ENCODE measurements at places on chromosomes 7 and 10.

DNA sequence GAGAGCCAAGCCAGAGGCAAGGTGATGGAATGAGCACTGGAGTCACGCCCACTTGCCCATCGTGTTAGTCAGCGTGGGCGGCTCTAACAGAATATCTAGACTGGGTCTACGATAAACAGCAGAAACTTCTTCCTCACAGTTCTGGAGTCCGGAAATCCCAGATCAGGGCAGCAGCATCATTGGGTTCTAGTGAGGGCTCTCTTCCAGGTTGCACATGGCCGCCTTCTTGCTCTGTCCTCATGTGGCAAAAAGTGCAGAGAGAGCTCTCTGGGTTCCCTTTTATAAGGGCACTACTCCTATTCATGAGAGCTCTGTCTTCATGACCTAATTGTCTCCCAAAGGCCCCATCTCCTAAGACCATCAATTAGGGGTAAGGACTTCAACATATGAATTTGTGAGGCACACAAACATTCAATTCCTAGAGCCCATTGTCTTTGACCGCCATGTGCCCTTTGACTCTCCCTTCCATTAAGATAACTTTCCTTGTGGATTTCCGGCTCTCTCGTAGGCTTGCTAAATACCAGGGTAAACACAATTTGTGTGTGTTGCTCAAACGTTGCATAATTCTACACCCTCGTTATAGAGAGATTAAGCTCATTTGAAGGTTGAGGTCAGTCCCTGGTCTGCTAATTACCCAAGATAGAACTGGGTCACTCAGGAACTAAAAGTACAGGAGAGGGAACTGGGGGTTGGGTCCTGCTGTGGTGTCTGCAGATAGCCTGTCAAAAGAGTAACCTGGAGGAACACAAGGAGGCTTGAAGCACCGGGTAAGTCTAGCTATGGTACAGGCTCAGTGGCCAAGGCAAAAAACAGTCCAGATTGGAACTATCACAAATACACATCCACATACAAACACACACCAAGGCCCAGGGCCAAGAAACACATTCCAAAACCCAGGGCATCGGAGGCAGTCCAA, 28.7 kb upstream of the USP6NL start:
- no peak overlapping the region for H3K4me3 ChIP-seq
- peak; percentile 96 for DNase-seq
- H3K27me3 ChIP-seq = peaks cover 16% of the 10 kb centered on the region
- H3K36me3 ChIP-seq = no peaks in the 10 kb centered on the region
- H3K4me1 ChIP-seq = peaks cover 18% of the 10 kb centered on the region

DNA sequence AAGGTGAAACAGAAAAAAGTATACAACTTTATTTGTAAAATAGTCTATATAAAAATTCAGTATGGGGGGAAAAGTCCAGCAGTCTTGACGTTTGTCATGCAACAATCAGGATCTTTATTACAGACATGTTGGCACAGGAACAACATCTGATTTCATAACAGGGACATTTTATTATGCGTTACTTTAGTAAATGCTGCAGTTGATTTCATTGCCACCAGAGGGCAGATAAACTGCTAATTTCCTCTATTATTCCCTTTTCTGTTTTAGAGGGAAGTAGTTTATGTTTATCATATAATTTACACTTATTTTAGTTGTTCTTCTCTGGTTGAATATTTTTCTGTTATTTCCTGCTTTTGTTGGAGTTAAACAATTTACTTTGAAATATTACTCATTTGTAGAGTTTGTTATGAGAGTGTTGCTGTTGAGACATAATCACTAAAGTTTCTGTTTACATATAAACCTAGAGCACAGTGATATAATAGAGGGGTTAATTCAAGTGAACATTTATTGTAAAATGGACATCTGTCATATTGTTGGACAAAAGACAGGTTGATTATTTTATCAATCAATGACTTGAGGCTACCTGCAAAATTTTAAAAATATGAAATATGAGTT, 3.3 kb downstream of the PLXDC2 start:
- no peak overlapping the region for H3K4me3 ChIP-seq
- DNase-seq = peak; percentile 55
- peaks cover 3% of the 10 kb centered on the region for H3K27me3 ChIP-seq
- no peaks in the 10 kb centered on the region for H3K36me3 ChIP-seq
- H3K27ac ChIP-seq = no peak overlapping the region

DNA sequence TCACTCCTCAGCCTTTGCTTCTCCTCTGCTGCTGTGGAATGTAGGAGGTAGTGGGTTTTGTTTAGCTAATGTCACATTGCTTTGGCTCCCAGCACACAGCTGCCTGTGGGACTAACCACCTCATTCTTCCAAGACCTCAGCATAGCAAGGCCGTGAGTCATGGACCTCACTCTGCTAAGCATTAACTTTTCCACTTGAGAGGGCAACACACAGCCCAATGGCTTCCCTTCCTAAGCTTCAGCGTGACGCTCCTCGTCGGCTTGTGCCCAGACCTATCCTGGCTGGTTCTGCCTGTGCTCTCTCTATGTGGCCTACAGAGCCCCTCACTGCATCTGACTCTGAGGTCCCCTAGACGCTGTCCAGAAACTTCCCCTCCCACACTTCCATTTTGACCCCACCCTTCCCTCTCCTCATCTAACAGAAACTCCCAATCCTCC, 23.3 kb downstream of the MYOF start:
- H3K27ac ChIP-seq = no peak overlapping the region
- H3K36me3 ChIP-seq = no peaks in the 10 kb centered on the region
- DNase-seq = peak; percentile 55
- H3K4me3 ChIP-seq = no peak overlapping the region

DNA sequence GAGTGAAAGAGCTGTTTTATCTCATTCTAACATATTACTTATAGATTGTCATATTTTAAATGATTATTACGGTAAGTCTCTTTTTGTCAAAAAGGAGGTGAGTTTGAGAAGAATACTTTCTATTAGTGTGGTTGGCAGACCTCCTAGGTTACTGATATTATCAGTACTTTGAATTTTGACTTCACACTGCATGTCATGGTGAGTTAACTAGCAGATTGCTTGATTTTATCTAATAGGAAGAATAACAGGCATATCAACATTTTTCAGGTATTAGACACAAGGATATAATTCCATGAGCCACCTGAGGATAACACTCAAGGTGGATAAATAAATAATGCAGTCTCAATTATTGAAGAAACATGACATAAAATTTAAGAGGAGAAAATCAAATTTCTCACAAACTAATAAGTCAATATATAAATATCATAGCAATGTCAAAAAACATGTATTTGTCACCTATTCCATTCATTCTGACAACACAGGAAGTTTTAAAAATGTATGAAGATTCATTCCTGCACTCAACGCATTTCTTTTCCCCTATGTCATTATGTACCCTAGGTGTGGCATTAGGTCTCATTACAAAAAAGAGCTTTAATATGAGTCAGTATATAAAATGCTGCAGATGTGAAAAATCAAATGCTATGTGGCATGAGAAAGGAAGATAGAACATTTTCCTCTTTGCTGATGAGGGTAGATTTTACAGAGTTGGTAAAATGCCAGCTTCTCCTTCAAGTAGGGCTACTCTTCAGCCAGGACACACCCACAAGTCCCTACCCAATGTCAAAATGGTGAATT, 1621.6 kb downstream of the REEP3 start:
- no peak overlapping the region for H3K27ac ChIP-seq
- H3K27me3 ChIP-seq = no peaks in the 10 kb centered on the region
- H3K36me3 ChIP-seq = no peaks in the 10 kb centered on the region
- no peaks in the 10 kb centered on the region for H3K4me1 ChIP-seq
- no peak overlapping the region for H3K4me3 ChIP-seq
- DNase-seq = no peak

DNA sequence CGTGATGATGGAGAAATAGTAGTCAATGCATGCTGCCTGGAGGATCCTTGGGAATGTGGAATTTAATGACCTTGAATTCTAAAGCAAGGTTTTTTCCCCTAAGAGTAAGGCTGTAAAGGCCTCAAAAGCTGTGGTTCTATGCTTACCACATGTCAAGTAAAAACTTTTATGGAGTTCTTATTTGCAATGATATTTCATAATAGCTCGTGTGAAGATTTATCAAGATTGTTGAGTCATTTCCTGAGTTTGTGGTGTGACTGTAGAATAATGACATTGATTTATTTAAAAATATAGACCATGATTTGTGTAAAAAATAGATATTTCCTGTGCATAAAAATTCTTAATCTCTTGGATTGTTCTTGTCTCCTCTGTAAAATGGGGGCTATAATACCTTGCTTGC, 67.5 kb upstream of the SORCS1 start:
- H3K4me3 ChIP-seq = no peak overlapping the region
- no peak for DNase-seq
- H3K36me3 ChIP-seq = no peaks in the 10 kb centered on the region

GRCh38 chr10:78353636-78354035, 320.0 kb downstream of the RPS24 start:
- DNase-seq = no peak
- no peaks in the 10 kb centered on the region for H3K4me1 ChIP-seq
- no peak overlapping the region for H3K27ac ChIP-seq
- no peaks in the 10 kb centered on the region for H3K36me3 ChIP-seq
- H3K27me3 ChIP-seq = peaks cover 2% of the 10 kb centered on the region

DNA sequence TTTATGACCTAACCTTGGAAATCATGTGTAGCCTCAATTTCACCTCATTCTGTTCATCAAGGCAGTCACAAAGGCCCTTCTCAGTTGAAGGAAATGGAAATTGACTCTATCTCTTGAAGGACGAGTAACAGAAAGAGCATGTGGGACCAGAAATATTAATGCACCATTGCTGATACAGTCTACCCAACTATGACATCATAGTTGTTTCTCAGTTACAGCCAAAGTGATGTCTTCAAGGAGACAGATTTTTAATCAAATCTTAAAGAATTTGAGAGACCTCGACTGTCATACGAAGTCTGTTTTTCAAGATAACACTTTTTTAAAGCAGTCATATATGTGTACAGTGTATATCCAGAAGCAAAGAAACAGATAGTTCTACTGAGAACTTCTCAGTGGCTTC, 335.7 kb upstream of the PHF14 start:
- H3K4me3 ChIP-seq = no peak overlapping the region
- H3K36me3 ChIP-seq = no peaks in the 10 kb centered on the region
- no peak overlapping the region for H3K27ac ChIP-seq
- no peak for DNase-seq
- H3K4me1 ChIP-seq = no peaks in the 10 kb centered on the region
- H3K27me3 ChIP-seq = no peaks in the 10 kb centered on the region

GRCh38 chr7:78370936-78371335, 572.4 kb downstream of the PHTF2 start:
- H3K27ac ChIP-seq = no peak overlapping the region
- no peaks in the 10 kb centered on the region for H3K36me3 ChIP-seq
- H3K4me3 ChIP-seq = no peak overlapping the region
- H3K27me3 ChIP-seq = no peaks in the 10 kb centered on the region
- no peaks in the 10 kb centered on the region for H3K4me1 ChIP-seq
- no peak for DNase-seq

DNA sequence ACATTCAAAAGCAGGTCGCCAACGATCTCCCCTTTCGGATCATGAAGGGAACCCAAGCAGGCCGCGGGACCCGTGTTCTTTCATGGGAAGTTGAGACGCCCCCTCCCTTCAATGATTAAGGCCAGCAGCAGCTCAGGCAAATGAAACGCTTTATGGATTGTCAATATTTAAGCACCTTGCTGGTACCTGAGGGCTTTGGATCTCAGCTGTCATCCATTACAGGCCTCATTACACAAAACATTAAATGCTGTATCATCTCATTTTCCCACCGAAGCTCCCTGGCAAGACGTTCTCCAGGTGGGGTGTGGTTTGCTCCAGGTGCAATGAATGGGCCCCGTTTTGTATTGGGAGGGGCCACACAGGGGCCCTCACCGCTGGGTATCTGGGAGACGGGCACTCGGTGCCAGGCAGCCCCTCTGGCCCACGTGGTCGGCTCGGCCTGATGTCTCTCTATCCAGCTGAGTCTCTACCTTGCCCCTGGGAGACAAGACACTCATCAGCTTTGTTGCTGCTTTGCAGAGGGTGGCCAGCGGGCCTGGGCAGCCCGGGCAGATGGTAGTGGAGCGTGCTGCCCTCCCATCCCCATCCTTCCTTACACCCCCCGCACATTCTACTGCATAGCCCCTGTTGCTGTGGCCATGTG, 456.1 kb upstream of the FOXK1 start:
- no peaks in the 10 kb centered on the region for H3K27me3 ChIP-seq
- H3K36me3 ChIP-seq = no peaks in the 10 kb centered on the region
- no peak overlapping the region for H3K4me3 ChIP-seq
- no peaks in the 10 kb centered on the region for H3K4me1 ChIP-seq

- no peak for DNase-seq
- peaks cover 4% of the 10 kb centered on the region for H3K27me3 ChIP-seq
- no peaks in the 10 kb centered on the region for H3K4me1 ChIP-seq
- no peak overlapping the region for H3K4me3 ChIP-seq
- no peak overlapping the region for H3K27ac ChIP-seq
Observed at GRCh38 chr10:42970451-42971250, 106.2 kb upstream of the RET start.

- H3K4me1 ChIP-seq = no peaks in the 10 kb centered on the region
- no peaks in the 10 kb centered on the region for H3K36me3 ChIP-seq
- H3K27me3 ChIP-seq = no peaks in the 10 kb centered on the region
Observed at GRCh38 chr7:52959336-52959735, 76.1 kb upstream of the POM121L12 start.

GRCh38 chr10:84820596-84820995, 492.2 kb downstream of the CCSER2 start:
- H3K27ac ChIP-seq = no peak overlapping the region
- H3K27me3 ChIP-seq = no peaks in the 10 kb centered on the region
- H3K4me1 ChIP-seq = no peaks in the 10 kb centered on the region
- DNase-seq = no peak
- no peaks in the 10 kb centered on the region for H3K36me3 ChIP-seq

GRCh38 chr10:74640134-74640921, 186.1 kb upstream of the KAT6B start:
- no peaks in the 10 kb centered on the region for H3K36me3 ChIP-seq
- no peak overlapping the region for H3K27ac ChIP-seq
- no peak for DNase-seq
- H3K27me3 ChIP-seq = no peaks in the 10 kb centered on the region
- no peak overlapping the region for H3K4me3 ChIP-seq
- no peaks in the 10 kb centered on the region for H3K4me1 ChIP-seq

- no peak overlapping the region for H3K4me3 ChIP-seq
- peak; percentile 9 for DNase-seq
- no peaks in the 10 kb centered on the region for H3K36me3 ChIP-seq
- no peak overlapping the region for H3K27ac ChIP-seq
Observed at GRCh38 chr7:133871757-133872156, 255.4 kb upstream of the LRGUK start.

DNA sequence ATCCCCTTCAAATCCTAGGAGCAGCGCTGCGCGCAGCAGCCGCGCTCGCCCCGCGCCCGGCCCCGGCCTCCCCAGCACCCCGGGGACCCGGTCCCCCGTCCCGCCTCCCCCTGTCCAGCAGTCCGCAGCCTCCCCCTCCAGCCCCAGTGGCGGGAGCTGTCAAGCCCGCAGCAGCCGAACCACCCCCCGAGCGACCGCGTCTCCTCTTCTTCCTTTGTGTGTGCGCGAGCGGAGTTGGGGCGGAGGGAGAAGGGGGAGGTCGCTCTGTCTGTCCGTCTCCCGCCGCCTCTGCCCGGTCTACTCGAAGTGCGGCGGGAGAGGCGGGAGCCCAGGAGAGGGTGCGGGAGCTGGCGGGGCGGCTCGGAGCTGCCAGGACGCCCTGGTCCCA, 375 bp upstream of the CHN2 start:
- no peaks in the 10 kb centered on the region for H3K27me3 ChIP-seq
- H3K4me1 ChIP-seq = peaks cover 80% of the 10 kb centered on the region
- peak overlapping the region; percentile 98 for H3K4me3 ChIP-seq
- no peaks in the 10 kb centered on the region for H3K36me3 ChIP-seq
- H3K27ac ChIP-seq = peak overlapping the region; percentile 88
